CD4-positive, CD25-positive, alpha-beta regulatory T cell (primary cell): ENCODE measurements at places on chromosomes 12 and 14. TPM values are rescaled to one million over a fixed set of nuclear protein-coding genes. Genes with fewer than 3 reads are reported as not detected.
A peak's percentile ranks its signal among the peaks of the same experiment; 100 is the strongest.

TGFB3 gene
- 0.38 TPM for polyA plus RNA-seq

SRGAP1 gene
- polyA plus RNA-seq = 0.01 TPM

E2F7 gene
- 0.21 TPM for polyA plus RNA-seq

LRFN5 gene
- polyA plus RNA-seq = not detected

LTA4H gene
- polyA plus RNA-seq = 68.6 TPM

DNA sequence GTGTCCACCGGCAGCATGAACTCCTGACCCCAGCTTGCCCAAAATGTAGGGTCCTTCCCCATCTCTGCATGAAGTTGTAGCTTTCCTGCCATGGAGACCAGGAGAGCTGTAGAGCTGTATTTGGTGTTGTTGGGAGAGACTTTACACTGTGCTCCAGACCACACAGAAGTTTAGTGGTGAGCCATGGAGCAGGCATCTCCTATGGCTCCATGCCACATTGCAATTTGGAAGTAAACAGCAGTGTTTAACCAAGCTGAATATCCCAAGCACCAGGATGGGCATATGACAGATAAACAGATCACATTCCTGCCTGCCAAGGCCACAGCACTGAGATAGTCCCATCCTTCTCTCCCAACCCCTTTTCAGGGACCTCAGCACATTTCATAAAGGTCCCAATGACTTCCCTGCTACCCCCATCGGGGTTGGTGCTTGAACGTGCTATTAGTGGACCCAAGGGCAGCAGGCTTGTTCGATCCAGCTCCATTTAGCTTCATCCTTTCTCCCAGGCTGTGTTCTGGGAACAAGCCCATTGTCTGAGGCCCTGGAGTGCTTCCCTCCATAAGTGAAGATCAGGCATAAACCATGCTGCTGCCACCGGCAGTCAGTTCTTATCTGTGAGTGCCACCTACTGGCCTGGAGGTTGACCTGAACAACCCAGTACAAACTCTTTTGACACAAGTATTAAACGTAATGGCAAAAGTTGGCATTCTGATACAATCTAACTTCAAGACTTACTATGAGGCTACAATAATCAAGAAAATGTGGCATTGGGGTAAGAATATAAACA is 172.3 kb upstream of the ATXN7L3B start:
- DNase-seq = no peak

- DNase-seq = no peak
Observed at GRCh38 chr12:52360663-52361271, 6.5 kb downstream of the KRT85 start.

DNA sequence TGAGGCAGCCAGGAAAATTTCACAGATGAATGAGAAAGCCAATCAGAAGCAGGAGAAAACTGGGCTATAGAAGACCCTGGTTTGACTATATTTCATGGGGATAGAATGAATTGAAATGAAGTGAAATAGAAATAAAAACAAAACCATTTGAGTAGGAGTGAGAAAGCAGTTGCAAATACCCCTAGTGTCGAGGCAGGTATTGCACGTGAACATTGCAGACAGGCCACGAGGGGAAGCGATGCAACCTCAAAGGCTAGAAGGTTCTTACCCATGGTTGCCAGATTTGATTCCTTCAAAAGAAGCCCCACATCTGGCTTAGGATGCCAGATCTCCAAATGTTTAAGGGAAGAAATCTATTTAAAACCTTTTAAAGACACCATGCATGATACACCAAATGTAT is 648.9 kb downstream of the VRK1 start:
- DNase-seq = no peak

DNA sequence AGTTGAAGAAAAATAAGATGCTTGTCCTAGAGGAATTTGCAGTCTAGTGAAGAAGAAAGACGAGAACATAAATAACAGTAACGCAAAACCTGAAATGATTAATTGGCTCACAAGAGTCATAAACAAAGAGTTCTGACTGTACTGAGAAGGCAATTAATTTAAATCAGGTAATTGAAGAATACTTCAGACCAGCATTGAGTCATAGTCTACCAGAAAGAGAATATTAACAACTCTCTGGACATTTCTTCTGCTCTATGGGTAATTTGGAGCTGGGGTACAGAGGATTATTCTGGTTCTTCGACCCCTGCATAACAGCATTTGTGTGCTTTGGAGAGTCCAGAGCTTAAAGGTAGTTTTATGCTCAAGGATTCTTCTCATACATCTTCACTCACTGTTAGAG is 390.3 kb upstream of the DCN start:
- no peak for DNase-seq

- DNase-seq = peak; percentile 48
Observed at GRCh38 chr12:89525305-89525823, 483 bp downstream of the POC1B start.

DNA sequence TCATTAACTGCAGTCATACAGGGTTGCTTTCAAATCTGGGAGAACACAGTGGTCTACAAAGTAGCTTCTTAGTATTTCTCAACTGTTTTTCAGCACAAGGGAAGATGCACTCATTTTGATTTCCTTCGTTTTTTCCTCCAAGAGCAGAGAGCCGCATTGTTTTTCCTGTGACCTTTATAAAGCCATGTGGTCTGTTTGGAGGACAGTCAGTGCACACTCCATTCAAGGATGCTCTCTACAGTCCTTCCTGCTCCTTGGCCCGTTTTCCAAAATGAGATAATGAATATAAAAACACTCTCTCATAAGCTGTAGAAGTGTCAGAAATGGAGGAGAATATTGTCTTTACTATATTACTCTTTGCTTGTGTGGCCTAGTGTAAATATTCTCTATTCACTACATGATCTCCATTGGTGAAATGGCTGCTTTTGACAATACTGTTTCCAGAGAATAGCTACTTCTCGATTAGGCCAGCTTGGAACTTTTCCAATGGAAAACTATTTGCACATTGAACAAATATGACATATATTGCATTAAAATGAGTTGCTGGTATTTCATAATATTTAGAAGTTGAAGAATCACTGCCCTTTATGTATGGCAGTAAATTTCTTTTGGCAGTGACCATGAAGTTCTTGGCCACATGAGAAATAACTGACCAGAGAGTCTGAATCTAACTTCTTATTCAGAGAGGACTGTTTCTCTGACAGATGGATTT is 393.1 kb upstream of the RGS6 start:
- no peak for DNase-seq

GRCh38 chr14:95173518-95173917 is 16.2 kb upstream of the DICER1 start:
- no peak for DNase-seq
